Stimulated activated effector memory CD8-positive, alpha-beta T cell treated with anti-CD3 and anti-CD28 coated beads, Interleukin-12 subunit alpha, Interleukin-12 subunit beta, amount 100 ng/mL, for 72 hours (primary cell): ENCODE measurements at places on chromosomes 16 and 17.
A peak's percentile ranks its signal among the peaks of the same experiment; 100 is the strongest.

- DNase-seq: no peak
Observed at GRCh38 chr17:57861790-57862693, 12.2 kb upstream of the MRPS23 start.

DNA sequence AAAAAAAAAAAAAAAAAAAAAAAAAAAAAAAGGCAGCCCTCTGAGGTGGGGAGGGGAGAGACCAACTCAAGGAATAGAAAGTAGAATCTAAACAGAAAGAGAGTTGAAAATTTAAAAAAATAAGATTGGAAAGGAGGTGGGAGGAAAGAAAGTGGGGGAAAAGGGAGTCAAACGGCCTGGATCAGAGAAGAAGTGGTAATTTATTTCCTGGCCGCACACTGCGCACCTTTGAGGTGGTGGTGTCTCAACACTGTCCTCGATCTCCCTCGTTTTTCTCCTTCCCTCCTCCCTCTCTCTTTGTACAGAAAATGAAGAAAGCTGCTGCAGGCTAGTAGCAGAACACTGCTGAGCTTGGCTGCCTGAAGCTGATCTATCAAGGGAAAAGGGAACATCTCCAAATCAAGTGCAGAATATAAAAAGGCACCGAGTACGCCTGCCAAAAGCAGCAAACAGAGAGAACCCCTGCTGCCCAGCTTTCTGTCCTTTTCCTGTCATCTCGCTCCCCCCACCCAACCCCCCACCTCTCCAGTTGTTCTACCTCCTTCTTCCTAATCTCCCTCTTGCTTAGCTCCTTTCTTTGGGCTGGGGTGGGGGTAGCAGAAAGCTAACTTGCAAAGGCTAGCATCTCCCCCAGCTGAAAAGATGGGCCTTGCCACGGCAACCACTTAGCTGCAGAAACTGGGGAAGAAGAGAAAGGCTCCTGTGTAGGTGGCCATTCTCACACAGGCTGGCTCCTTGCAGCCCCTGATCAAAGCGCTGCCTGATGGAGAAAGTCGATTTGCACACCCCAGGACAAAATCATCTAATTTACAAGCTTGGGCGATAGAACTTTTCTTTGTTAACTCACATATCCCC is 22.5 kb downstream of the AXIN2 start:
- DNase-seq: no peak

DNA sequence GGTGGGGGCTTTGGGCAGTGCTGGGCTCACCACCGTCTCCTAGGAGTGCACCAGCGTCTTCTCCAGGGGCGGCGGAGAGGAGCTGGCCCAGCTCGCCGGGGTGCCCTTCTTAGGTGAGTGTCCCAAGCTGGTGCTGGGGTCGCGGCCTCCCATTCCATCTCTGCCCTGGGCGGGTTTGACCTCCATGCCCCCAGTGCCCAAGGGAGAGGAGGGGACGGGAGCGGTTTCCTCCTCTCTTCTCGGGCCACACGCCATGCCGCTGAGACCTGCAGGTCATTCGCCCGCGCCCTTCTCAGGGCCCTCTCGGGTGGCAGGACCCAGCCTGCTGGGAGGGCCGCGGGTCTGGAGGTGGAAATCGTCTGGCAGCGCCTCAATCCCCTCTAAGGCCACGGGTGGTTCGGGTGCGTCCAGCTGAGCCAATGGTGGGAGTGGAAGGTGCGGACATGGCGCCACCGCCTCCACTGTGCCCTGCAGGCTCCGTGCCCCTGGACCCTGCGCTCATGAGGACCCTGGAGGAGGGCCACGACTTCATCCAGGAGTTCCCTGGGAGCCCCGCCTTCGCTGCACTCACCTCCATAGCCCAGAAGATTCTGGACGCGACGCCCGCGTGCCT is 5.3 kb downstream of the IGFALS start:
- no peak for DNase-seq

- DNase-seq: no peak
Observed at GRCh38 chr16:50699326-50700159, 6.1 kb downstream of the NOD2 start.

DNA sequence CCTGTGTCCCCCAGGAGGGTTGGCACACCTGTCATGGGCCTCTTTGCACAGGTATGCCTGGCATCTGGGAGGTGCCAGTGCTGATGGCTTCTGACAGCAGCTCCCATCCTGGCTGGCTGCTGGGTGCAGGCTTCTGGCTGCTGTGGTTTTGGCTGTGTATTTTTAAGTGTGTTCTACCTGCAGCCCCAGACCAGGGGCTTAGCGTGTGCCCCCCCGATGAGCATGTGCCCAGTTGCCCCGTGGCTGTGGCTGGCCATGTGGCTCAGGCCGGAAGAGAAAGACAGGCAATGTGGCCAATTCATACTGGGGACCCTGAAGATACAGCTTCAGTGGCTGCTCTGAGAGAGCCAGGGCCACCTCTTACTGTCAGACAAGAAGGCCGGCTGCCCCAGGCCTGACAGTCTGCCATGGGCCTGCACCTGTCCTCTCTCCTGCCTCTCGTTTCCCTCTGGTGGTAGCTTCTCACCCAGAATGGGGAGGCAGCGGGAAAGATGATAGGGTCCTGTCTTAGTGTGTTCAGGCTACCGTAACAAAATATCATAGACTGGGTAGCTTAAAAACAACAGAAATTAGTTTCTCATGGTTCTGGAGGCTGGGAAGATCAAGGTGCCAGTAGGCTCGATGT is 37.6 kb upstream of the LGALS9 start:
- DNase-seq: no peak

DNA sequence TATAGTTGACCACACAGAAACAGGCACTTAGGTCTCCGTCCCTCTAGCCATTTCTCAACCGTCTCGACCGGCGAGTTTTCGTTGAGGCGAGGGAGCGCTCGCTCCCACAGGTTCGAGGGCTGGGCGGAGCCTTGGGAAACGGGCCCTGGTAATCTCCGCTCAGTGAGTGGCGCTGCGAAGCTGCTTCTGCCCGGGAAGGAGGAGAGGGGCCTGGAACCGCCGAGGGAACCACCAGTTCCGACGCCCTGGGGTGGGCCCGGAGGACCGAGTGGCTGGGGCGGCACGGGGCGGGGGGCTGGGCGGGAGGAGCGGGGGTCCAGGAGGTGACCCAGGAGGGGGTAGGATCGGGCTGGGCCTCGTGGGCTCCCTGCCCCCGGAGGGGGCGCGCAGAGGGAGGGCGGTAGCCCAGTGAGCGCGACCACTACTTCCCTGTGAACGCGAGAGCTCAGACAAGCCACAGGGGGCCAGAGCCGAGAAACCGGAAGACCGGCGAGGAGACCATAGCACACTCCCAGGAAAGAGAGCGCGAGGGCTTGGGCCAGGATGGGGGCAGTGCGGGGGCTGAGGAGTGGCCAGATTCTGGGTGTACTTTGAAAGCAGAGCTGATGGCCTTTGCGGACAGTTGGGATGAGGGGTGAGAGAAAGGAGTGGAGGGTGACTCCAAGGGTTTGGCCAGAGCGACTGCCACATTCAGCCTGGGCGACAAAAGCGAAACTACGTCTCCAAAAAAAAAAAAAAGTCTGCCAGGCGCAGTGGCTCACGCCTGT is 29.9 kb upstream of the ARL4D start:
- peak; percentile 84 for DNase-seq

DNA sequence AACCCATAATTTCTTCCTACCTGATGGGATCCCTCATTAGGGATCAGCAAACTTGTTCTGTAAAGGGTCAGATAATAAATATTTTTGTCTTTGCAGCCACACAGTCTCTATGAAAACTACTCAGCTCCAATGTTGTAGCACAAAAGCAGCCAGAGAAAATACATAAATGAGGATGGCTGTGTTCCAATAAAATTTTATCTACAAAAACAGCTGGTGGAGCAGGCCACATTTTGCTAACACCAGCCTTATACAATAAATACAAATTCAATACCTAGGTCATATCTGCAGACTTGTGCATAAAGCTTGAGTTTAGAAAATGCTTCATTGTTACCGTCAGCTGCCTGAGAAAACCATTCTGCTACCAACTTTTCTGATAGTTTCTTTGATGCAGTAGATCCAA is 38.4 kb upstream of the INTS2 start:
- DNase-seq: no peak

- DNase-seq: no peak
Observed at GRCh38 chr16:83955218-83956130, 2.4 kb downstream of the OSGIN1 start.

DNA sequence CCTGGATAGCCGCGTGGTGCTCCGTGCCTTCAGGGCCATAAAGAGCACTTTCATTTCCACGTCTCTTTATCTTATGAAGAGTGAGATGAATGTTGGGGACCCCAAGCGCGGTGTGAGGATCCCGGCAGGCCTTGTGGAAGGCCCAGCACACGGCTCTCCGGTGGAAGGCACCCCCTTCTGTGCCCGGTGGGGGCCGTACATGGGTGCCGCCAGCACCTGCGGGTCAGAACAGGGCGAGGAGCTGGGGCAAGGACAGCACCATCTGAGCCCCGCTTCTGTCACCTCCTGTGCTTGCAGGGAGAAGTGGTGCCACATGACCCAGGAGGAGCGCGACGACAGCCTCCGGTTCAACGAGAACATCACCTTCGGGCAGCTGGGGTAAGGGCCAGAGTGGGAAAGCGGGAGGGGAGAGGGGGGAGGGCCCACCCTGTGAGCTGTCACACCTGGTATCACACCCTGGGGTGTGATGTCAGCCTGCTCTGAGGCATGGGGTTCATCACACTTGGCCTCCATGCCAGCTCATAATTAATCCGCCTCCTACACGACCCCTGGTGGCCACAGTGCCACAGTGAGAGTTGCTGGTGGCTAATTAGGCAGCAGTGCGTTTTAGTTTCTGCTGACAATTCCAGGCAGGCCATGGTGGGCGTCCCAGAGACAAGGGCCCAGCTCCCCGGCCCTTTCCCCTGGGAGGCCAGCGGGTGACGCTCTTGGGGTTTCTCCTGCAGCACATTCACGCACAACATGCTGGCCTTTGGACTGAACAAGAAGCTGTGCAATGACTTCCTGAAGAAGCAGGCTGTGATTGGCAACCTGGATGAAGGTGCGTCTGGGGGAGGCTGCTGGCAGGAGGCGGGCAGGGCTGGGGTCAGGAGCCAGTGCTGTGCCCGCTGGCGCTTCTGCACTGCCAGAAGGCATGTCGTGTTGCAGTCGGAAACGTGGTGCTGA is 25.7 kb downstream of the CIBAR2 start:
- DNase-seq: peak; percentile 79

DNA sequence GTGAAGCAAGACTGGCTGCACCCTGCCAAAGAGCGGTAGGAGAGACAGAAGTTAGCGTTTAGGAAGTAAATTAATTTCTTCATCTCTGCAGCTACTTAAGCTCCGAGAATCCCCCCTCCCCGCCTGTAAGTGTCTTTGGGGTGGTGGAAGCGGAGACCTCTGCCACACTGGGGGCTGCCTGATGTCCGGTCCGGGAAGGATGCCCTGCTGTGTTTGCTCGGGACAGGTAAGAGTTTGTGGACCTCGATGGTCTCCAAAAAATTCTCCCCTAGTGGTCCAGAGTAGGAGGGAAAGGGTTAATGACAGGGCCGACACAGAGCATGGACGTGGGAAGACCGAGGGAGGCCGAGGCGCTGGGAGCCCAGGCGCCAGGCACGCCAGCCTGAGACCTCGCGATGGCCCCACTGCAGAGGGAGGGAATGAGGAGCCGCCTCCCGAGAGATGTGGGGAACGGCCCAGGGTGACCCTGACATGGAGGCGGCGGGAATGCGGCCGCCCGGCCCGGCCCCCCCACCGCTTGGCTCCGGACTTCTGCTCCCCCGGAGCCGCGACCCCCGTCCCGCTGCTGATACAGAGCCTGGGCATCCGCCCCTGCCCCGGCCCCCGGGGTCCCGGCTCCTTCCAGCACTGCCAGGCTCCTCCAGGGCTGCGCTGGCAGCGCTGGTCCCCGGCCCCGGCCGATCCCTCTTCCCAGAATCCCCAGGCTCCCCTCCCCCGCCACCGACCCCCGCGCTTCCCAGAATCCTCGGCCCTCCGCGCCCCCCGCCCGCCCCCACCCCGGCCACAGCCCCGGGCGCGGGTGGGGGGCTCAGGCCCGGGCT is 680 bp downstream of the ZNF629 start:
- no peak for DNase-seq

DNA sequence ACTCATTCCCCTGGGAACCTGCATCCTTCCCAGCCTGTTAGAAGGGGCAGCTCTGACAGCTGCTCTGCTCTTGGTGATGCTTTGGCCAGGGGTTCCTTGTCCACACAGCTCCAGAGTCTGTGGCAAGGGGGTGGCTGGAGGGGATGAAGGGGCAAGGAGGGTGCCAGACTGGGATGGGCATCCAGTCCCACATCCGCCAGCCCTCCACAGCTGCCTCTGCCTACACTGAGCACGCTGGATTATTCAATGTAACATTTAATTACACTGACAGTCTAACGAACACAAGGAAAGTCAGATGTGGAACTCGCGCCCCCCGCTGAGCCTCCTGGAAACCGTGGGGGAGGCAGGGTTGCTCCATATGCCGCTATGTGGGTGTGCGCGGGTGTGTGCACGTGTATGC is 101.1 kb downstream of the C16orf78 start:
- DNase-seq: no peak

- DNase-seq: peak; percentile 74
Observed at GRCh38 chr17:74288785-74289184, 14.8 kb downstream of the DNAI2 start.

DNA sequence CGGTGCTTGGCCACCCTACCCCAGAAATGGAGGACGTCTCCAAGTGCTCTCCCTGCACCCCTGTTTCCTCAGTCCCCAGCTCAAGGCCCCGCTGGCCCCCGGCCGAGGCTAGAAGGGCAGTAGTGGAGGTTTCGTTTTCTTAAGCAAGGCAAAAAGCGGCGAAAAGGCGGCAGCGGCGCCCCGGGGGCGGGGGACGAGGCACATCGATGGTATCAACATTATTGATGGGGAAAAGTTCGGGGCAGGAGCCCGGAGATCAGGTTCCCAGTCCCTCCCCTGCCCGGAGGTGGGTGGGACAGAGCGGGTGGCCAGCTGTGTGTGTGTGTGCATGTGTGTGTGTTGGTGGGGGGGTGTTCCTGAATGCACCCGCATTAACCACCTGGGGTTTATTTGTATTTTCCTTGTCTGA is 4.1 kb upstream of the SALL1 start:
- no peak for DNase-seq

- DNase-seq: no peak
Observed at GRCh38 chr17:81990836-81991683, 13.6 kb downstream of the ASPSCR1 start.

- no peak for DNase-seq
Observed at GRCh38 chr16:67212766-67213165, 13.8 kb downstream of the ELMO3 start.

DNA sequence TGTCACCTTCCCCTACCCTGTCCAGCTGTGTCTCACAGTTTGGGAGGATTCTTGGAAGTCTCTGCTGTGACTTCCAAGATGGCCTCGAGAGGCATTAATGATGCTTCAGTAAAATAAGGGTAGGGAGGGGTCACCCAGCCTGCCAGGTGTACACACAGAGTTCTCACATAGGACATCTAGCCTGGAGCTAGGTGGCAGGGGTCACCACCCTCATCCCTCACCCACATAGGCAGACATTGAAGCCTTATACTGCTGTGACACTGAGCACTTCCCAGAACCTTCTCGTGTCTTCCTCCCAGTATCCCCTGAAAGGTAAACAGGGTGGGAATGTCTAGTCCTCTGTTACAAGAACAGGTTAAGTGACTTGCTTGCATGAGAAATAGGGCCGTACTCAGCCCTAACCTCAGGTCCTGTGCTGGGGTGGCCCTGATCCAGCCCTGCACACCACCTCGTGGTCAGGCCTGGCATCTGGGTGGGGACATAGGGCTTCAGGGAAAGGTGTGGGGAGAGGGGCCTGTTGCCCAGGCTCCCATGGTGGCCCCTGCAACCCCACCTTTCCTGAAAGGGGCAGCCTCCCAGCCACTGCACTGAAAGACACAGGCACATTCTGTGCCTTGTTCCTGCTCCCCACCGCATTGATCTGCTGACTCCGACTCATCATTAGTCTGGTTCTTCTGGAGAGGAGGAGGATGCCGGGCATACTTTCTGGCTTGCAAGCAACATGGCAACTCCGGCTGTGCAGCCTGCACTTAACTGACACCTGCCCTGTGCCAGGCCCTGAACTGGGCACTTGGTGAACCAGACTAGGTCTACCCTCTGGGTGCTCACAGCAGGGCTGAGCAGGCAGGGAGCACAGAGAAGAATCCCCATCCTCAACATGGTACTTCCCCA is 3.6 kb upstream of the MMP15 start:
- DNase-seq: no peak
